ENCODE measurements at places on chromosomes 7 and 10. TPM values are rescaled to one million over a fixed set of nuclear protein-coding genes. Genes with fewer than 3 reads are reported as not detected.

DNA sequence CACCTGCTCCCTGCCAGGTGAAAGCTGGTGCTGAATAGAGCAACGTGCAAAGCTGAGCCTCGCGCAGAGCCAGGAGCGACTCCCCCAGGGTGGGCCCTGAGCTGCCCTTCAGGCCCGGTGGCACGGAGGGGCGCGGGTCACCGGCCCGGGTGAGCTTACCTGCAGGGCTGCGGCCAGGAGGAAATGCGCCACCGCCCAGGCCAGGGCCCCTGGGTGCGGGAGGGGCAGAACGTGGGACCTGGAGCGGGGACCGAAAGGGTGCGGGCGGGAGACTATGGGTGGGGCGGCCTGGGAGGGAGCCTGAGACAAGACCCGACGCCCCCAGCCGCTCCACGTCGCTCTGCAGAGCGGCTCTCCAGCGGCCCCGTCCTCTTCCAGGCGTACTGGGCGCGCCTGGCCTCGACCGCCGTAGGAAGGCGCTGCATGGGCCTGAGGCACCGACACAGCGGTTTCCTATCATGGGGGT lies 122.1 kb downstream of the BTAF1 start:
- DNase-seq, result no peak

The AS3MT gene
- 3.1 TPM for total RNA-seq

DNA sequence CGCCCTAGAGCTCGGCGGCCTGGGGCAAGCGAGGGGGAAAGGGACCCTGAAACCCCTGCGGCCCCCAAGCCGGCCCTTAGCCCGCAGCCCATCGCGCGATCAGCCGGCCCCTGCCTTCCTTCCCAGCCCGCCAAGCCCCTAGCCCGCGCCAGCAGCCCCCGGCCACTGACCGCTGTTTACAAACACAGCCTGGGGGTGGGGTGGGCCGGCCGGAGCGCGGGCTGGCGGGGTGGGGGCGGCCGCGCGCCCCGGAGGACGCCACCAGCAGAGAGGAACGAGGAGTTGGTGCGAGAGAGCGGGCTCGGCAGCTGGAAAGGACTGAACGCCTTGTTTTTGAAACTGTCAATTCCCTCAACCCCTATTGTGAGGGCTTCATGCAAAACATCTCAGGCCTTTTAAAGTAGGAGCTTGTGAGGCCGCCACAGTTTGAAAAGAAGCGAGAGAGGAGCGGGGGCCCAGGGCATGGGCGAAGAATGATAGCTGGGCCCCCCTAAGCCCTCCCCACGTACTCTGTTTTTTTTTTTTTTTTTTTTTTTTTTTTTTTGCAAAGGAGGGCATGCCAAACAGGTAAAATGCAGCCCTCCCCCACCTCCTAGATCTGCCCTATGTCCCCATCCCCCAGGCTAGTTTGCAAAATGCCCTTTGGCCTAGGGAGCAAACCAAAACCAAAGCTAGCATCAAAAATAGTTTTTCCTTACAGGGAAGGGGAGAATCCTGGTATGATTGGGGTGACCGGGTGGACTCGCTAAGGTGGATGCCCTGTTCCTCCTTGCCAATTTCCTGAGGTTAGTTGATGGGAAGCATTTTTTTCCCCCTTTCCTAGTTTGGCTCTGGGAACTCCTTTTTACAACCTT lies 15.0 kb downstream of the SKIDA1 start:
- no peak for DNase-seq

GRCh38 chr7:106476751-106477150 lies 184.2 kb downstream of the CCDC71L start:
- DNase-seq, result no peak

GRCh38 chr10:103499881-103500280 lies 6.4 kb downstream of the NEURL1 start:
- DNase-seq, result no peak

DNA sequence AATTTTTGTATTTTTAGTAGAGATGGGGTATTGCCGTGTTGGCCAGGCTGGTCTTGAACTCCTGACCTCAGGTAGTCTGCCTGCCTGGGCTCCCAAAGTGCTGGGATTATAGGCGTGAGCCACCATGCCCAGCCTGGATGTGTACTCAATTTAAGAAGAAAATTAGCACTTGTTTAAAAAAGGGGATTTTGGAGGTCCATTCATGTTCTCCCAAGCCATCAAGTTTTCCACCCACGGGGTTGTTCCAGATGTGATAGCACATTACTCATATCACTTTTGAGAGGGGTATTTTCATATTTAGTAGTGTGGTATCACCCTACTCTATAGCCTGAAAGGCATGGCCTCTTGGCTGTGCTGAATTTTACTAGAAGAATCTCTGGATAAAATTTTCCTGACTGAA lies 10.5 kb upstream of the SLC26A3 start:
- no peak for DNase-seq

The WNT2 gene
- 0.45 TPM for total RNA-seq

All from aorta (tissue), 5 donors.